ENCODE measurements at places on chromosomes 2 and 18.

DNA sequence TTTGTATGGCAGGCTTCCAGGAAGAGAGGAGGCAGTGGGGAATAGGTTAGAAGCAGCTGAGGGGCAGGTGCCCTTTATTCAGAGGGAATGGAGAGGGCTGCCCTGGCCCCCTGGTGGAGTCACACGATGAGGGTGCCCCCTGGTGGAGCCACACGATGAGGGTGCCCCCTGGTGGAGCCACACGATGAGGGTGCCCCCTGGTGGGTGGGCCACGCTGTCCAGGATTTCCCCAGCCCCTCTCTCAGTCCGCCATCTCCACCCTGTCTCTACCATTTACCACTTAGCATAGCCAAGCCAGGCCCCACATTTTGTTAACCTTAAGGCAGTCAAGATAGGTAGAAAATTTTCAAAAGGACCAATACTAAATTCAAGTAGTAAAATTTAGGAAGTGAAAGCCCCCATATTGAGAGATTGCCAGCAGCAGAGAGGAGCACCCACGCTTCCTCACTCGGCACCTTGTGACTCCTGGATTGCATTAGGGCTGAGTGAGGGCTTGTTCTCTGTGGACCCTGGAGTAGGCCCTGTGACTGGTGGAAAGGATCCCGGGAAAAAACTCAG lies 10.4 kb upstream of the FAM228A start:
- DNase-seq: peak; percentile 66

DNA sequence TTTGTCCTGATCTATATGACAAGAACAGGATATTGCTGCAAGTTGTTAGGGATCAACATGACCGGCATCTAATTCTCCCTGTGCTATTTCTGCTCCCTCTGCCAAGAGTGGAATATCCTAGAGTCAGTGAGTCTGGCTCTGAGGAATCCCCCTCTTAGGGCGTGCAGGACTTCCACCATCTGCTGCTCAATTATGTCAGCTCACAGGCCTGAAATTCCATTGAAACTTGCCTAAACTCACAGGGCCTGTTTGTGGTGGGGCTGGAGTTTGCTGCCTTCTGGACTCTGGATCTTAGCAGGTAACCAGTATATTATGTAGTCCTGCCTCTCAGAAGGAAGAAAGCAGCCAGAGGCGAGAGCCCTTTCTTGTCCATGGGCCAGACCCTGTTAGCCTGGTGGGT lies 323.0 kb downstream of the TSN start:
- DNase-seq: no peak

- peak; percentile 44 for DNase-seq
These were observed 92.1 kb downstream of the TMEM18 start for GRCh38 chr2:584863-585823.

GRCh38 chr2:217835931-217836891 lies 166.6 kb downstream of the TNS1 start:
- DNase-seq: no peak

GRCh38 chr2:219848882-219849281 lies 221.5 kb downstream of the SLC4A3 start:
- no peak for DNase-seq

DNA sequence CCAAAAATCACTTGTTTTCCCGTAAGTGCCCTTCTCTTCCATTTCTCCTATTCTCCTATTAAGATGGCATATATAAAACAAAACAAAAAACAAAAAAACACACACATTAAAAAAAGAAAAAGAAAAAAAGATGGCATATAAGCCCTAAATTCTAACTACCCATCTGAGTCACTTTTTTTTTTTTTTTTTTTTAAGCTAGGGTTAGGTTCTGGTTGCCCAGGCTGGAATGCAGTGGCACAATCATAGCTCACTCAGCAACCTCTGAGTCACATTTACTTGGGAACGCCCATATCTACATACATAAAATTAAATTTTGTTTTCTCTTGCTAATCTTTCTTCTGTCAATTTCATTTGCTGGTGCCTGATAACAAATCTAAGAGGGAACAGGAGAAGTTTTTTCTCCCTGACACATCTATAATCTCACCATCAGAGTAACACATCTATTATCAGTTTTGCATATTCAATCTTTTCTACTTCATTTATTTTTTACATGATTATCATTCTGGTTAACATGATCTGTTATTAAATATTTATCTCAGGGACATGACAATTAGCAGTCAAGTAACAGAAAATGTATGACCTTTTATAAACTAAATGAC lies 52.1 kb downstream of the EEF1B2 start:
- DNase-seq: no peak

DNA sequence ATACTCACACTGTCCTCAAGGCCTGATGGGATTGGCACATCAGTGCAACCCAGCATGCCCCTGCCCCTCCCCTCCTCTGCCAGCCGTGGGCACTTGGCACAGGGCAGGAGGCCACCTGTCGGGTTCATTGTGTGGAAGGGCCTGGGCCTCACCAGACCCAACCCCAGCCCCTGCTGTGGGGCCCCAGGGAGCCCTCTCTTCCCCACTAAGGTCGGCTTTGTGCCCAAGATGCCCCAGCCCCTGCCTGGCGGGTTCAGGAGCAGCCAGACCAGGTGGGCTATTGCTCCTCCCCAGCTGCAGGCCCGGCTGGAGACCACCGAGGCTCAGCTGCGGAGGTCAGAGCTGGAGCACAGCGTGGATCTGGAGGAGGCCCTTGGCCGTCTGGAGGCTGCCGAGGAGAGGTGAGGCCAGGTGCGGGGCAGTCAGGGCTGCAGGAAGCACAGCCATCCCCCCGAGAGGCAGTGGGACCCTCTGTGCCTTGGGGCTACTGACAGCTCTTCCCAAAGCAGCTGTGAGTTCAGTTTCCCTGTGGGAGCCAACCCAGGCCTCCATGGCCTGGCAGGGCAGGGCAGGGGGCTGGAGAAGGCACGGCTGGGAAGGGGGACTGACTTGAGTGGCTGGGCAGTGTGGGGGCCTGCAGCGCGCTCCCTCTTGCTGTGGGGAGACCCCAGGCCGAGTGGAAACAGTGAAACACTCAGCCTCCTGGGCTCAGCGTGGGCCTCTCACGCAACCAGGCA lies 16.3 kb downstream of the CROCC2 start:
- DNase-seq: no peak

GRCh38 chr18:2967820-2968219 lies 45.1 kb downstream of the LPIN2 start:
- DNase-seq: no peak

- DNase-seq: no peak
These were observed 271.6 kb upstream of the SETBP1 start for GRCh38 chr18:44409071-44409470.

GRCh38 chr18:78622251-78622906 lies 357.2 kb upstream of the SALL3 start:
- DNase-seq: no peak

- no peak for DNase-seq
These were observed 46.7 kb downstream of the RNU4ATAC start for GRCh38 chr2:121577381-121577780.

DNA sequence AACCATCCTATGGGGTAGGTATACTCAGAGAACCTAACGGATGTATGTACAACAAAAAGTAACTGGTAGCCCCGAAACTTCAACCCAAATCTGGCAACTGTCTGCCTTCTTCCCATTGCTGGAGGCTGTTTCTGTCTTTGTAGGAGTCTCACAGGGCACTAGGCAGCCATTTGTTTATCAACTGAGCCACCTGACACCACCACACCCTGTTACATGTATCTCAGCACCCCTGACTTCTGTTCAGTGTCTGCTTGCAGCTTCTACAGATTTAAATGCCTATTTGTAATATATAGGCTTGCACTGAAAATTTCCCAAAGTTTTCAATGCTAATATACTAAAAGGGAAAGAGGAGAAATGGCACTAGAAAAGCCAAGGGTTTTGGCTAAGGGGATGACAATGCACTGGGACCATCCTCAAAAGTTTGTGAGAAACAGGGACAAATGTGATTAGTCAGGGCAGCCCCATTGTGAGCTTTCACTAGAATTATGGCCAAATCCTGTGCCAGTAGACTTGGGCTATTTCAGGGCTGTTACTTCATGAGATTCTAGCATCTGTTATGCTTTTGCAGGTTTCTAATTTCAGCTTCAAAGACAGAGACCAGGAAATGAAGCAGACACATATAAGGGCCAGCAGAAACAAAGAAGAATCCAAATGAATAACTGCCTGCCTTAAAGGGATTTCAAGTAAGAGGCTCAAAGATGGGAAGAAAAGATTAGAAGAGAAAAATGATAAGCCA lies 103.3 kb downstream of the MYO5B start:
- DNase-seq: no peak

DNA sequence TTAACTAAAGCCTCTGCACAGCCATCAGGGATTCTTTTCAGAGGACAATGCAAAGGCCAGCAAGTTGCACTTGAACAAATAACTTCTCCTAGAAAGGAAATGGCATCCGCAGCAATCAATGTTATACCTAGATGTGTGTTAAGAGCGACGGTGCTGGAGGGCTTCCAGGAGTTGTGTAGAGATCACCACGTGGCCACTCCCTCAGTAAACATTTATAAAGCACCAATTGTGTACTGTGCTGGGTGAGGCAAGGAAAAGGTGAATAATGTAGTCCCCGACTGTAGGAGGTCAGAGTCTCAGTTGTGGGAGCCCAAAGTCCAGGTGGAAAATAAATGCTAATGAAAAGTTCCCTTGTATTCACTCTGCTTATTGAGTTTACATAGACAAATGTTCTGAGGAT lies 135.0 kb downstream of the ALK start:
- DNase-seq: no peak

All from hematopoietic multipotent progenitor cell treated with erythropoietin and hydrocortisone succinate and interleukin-3 and kit ligand, for 4 days (in vitro differentiated cells).